ENCODE measurements at places on chromosomes 6 and 20. TPM values are rescaled to one million over a fixed set of nuclear protein-coding genes. Genes with fewer than 3 reads are reported as not detected.

GRCh38 chr6:14873101-14873500, 372.8 kb upstream of the JARID2 start:
- DNase-seq, result no peak

DNA sequence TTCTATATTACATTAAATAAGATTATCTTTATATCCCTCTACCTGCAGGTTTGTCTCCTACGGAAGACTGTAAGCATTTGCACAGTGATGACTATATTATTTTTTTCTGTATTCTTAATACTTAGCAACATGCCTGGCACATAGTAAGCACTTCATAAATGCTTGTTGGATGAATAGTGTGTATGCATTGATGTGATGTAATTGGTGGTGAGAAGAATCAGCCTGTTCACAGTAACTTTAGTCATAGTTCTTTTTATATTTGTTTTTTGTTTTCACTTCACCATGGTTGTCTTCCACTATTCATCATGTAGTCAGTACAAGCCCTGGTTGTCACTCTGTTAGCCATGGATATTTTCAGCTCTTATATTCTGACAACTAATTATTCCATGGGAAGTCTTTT, 184.0 kb upstream of the FLRT3 start:
- no peak for DNase-seq

DNA sequence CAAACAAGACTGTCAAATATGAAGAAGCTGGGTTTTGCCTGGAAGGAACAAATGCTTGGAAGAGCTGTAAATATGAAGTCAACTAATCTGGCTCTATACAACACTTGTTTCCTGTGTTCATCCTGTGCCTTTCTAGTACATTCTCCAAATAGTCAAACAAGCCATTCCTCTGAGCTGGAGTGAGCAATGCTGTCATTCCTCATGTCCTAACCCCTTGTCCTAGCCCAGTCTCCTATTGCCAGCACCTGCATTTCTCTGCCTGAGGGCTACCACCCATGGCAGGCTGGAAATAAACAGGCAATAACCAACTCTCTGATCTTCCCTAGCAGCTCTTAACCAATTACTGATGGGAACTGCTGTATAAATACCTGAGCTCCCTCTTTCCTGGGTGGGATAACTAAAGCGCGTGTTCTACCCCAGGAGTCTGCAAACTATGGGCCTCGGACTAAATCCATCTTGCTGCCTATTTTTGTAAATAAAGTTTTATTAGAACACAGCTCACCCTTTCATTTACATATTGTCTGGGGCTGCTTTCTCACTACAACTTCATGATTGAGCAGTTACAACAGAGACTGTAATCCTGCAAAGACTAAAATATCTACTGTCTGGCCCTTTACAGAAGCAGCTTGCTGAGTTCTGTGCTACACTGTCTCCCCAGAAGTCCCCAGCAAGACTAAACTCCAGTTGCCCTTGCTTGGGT, 13.4 kb downstream of the RIMS4 start:
- no peak for DNase-seq

- no peak for DNase-seq
Observed at GRCh38 chr6:81785377-81785776, 32.9 kb upstream of the TENT5A start.

- no peak for DNase-seq
Observed at GRCh38 chr20:41509316-41510200, 108.6 kb downstream of the CHD6 start.

DNA sequence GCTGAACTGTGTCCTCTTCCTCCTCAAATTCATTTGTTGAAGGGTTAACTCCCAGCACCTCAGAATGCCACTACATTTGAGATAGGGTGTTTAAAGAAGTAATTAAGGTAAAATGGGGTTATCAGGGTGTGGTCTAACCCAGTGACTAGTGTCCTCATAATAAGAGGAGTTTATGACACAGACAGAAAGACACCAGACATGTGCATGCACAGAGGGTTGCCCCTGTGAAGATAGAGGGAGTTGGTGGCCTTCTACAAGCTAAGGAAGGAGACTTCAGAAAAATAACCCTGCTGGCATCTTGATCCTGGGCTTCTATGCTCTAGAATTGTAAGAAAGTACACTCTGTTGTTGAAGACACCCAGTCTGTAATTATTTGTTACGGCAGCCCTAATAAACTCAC, 24.9 kb upstream of the EDN1 start:
- no peak for DNase-seq

GRCh38 chr6:146886587-146887446, 288.0 kb downstream of the ADGB start:
- DNase-seq, result no peak

The GJA10 gene
- total RNA-seq, result not detected

The SPTLC3 gene
- total RNA-seq, result 6.2 TPM

Data from thoracic aorta (tissue), 2 donors.